Endothelial cell of umbilical vein (primary cell): ENCODE measurements at places on chromosomes 1 and 21.

DNA sequence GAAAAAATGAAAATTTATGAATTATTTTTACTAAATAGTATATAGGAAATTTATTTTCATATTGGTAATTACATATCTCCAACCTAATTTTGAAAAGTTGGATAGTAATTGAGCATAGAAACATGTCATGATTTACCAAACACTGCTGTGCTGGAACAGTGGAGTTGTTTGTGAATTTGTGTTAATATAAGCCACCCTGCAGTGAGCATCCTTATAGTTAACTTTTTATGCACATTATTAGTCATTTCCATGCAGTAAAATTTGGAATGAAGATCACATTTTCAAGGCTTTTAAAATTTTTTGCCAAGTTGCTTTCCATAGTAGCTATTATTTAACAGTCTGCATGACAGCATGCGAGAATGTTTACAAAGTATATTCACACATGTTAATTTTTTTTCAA, 78.3 kb downstream of the VPS26C start:
- no peak overlapping the region for H3K4me3 ChIP-seq
- no peaks in the 10 kb centered on the region for H3K4me1 ChIP-seq
- no peaks in the 10 kb centered on the region for H3K27me3 ChIP-seq
- no peak for DNase-seq

- H3K36me3 ChIP-seq = peaks cover 22% of the 10 kb centered on the region
- H3K4me1 ChIP-seq = peaks cover 25% of the 10 kb centered on the region
Measured at GRCh38 chr1:183138301-183138700, 47.8 kb upstream of the LAMC2 start.

GRCh38 chr1:155569988-155570592, 7.5 kb upstream of the ASH1L start:
- H3K4me3 ChIP-seq = no peak overlapping the region
- no peak overlapping the region for H3K27ac ChIP-seq
- no peaks in the 10 kb centered on the region for H3K4me1 ChIP-seq
- no peak for DNase-seq
- H3K27me3 ChIP-seq = no peaks in the 10 kb centered on the region
- no peaks in the 10 kb centered on the region for H3K36me3 ChIP-seq

GRCh38 chr1:81068726-81069125, 732.0 kb upstream of the ADGRL2 start:
- H3K27me3 ChIP-seq = no peaks in the 10 kb centered on the region
- no peak overlapping the region for H3K4me3 ChIP-seq
- no peaks in the 10 kb centered on the region for H3K4me1 ChIP-seq
- H3K36me3 ChIP-seq = no peaks in the 10 kb centered on the region
- H3K27ac ChIP-seq = no peak overlapping the region
- DNase-seq = no peak

DNA sequence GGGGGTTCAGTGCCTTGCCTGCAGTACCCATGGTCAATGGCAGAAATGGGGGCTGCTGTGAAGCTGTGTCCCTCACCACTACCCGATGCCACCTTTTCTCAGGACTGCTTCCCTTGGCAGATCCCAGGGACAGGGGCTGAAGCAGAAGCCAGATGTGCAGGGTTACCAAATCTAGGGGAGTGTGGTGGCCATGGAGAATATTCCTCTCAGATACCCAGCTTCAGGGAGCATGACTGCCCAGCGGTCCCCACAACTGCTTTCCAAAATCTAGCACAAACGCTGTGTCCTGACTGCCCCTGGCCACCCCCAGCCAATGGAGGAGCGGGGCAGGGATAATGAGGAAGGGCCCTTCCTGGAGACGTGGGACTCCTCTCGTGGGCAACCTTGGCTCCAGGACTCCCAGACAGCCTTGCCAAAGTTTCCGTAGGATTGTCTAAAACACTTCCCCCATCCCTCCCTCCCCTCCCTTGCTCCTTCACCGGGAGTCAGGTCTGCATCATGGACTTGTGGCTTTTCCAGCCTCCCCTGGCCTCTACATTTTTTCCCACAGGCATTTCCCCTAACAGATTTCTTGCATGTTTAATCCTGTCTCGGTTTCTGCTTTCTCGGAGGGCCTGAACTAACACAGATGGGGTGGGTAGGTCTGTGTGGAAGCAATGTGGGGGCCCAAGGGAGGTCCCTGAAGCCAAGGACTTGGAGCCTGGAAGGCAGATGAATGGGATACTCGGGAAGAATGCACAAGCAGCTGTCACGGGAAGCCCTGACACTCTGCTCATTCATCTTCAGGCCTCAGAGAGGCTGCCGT, 80.5 kb downstream of the OMA1 start:
- no peaks in the 10 kb centered on the region for H3K4me1 ChIP-seq
- no peak for DNase-seq
- H3K27ac ChIP-seq = no peak overlapping the region

DNA sequence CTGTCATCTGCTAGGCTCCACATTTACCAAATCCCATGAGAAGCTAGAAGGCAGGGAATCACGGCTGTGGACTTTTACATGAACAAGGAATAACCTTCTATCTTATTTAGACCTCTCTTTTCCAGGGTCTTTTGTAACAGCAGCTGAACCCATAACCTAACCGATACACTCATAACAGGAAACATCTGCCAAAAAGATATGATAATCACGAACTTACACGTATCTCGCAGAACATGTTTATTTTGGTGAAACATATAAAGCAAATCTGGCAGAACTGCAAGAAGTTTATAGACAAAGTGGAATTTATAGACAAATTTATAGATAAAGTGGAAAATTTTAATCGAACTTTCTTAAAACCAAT, 20.4 kb downstream of the TINAGL1 start:
- peak; percentile 91 for DNase-seq
- peaks cover 28% of the 10 kb centered on the region for H3K4me1 ChIP-seq
- H3K36me3 ChIP-seq = no peaks in the 10 kb centered on the region
- no peak overlapping the region for H3K4me3 ChIP-seq
- peak overlapping the region; percentile 83 for H3K27ac ChIP-seq

DNA sequence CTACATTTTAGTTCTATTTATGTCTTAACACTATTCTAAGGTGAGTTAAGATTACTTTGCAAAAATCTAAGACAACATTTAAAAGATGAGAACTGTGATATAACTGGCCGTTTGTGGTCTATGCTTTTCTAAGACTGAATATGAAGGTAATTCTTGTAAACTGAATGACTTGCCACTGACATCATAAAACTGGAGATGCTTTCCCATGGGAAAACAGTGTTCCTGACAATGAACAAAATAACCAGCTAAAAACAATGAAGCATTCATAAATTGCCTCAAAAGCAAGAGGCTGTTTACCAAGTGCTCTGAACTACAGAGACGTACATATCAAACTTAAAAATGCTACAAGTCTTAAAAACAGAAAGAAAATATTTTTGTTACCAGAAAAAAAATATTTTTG, 54.7 kb downstream of the APP start:
- H3K27me3 ChIP-seq = no peaks in the 10 kb centered on the region
- peak overlapping the region; percentile 64 for H3K27ac ChIP-seq
- H3K36me3 ChIP-seq = no peaks in the 10 kb centered on the region
- no peak overlapping the region for H3K4me3 ChIP-seq

- H3K36me3 ChIP-seq = no peaks in the 10 kb centered on the region
- no peak overlapping the region for H3K27ac ChIP-seq
- no peak overlapping the region for H3K4me3 ChIP-seq
- no peaks in the 10 kb centered on the region for H3K27me3 ChIP-seq
- no peak for DNase-seq
- no peaks in the 10 kb centered on the region for H3K4me1 ChIP-seq
Measured at GRCh38 chr1:62991152-62991551, 207.2 kb downstream of the ATG4C start.

DNA sequence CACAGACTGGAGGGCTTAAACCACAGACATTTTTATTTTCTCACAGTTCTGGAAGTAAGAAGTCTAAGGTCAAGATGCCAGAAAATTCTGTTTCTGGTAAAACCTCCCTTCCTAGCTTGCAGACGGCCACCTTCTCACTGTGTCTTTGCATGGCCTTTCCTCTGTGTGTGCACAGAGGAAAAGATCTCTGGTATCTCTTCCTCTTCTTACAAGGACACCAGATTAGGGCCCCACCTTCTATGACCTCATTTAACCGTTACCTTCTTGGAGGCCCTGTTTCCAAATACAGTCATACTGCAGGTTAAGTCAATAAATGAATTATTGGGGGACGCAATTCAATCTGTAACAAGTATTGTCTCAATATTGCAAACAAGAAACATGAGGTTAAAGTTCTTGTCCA, 63.0 kb upstream of the PRDX6 start:
- H3K4me1 ChIP-seq = peaks cover 4% of the 10 kb centered on the region
- no peak overlapping the region for H3K4me3 ChIP-seq

DNA sequence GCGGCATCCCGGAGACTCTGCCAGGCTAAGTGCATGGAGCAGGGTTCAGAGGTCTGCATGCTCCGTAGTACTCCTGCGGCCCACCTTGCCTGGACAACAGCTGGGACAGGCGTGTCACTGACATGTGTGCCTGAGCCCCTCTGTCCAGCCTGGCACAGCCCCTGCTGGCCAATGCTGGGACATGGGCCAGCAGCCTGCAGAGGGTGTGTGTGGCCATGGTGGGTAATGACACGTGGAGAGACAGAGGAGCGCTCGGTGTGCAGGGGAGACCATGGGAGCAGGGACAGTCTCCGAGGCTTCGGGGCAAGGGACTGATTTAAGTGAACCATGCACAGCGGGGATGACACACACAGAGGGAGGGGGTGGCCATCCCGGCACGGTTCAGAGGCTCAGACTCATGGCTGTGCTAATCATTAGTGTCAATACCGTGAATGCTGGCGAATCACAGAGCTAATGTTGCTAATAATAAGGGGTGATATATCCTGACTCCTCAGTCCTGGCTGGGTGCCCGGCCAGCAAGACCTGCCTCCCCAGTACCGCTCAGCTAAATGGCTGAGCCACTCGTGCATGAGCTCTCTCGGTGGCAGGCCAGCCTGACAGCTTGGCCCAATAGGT, 41.5 kb downstream of the IGSF21 start:
- no peaks in the 10 kb centered on the region for H3K27me3 ChIP-seq
- no peak overlapping the region for H3K27ac ChIP-seq
- H3K4me1 ChIP-seq = no peaks in the 10 kb centered on the region
- DNase-seq = no peak
- no peaks in the 10 kb centered on the region for H3K36me3 ChIP-seq

- H3K4me3 ChIP-seq = no peak overlapping the region
- no peaks in the 10 kb centered on the region for H3K36me3 ChIP-seq
- H3K27me3 ChIP-seq = no peaks in the 10 kb centered on the region
Measured at GRCh38 chr1:93495911-93496310, 48.0 kb downstream of the FNBP1L start.

GRCh38 chr21:45578811-45579381, 36.7 kb upstream of the SLC19A1 start:
- no peak overlapping the region for H3K4me3 ChIP-seq
- H3K4me1 ChIP-seq = no peaks in the 10 kb centered on the region
- no peak overlapping the region for H3K27ac ChIP-seq
- H3K27me3 ChIP-seq = peaks cover 3% of the 10 kb centered on the region

GRCh38 chr1:110412576-110412975, 5.1 kb upstream of the LAMTOR5 start:
- no peak overlapping the region for H3K27ac ChIP-seq
- H3K4me3 ChIP-seq = no peak overlapping the region
- H3K27me3 ChIP-seq = peaks cover 7% of the 10 kb centered on the region
- H3K36me3 ChIP-seq = no peaks in the 10 kb centered on the region
- peak; percentile 53 for DNase-seq
- H3K4me1 ChIP-seq = peaks cover 4% of the 10 kb centered on the region

- no peaks in the 10 kb centered on the region for H3K36me3 ChIP-seq
- peaks cover 2% of the 10 kb centered on the region for H3K27me3 ChIP-seq
- H3K4me1 ChIP-seq = no peaks in the 10 kb centered on the region
- DNase-seq = no peak
- no peak overlapping the region for H3K27ac ChIP-seq
Measured at GRCh38 chr21:39083377-39084008, 99.8 kb downstream of the PSMG1 start.

DNA sequence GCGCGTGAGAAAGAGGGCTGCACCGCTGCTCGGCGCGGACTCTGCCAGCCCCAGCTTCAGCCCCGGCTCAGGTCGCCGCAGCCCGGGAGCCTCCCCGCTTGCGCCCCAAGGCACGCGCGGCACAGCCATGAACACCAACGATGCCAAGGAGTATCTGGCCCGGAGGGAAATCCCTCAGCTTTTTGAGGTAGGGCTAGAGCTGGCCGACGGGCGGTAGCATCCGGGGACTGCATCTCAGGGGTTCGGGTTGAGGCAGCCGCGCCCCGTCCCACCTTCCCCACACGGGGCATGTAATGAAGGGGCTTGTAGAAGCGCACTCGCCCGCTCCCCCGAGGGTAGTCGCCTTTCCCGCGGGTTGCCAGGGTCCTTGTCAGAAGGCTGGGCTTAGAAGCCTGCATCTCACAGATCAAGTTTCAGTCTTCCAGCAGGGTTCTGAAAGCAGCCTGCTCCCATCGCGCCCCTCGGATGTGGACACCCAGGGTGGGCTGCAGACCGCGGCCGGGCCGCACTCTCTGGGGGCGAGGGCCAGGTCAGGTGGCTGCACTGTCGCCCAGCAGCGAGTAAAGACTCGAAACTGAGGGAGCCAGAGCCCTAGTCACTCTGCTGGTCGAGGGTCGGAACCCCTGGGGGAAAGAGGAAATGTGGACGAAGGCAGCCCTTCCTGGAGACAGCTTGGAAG, 507 bp downstream of the AK5 start:
- H3K4me1 ChIP-seq = peaks cover 17% of the 10 kb centered on the region
- peak; percentile 35 for DNase-seq

DNA sequence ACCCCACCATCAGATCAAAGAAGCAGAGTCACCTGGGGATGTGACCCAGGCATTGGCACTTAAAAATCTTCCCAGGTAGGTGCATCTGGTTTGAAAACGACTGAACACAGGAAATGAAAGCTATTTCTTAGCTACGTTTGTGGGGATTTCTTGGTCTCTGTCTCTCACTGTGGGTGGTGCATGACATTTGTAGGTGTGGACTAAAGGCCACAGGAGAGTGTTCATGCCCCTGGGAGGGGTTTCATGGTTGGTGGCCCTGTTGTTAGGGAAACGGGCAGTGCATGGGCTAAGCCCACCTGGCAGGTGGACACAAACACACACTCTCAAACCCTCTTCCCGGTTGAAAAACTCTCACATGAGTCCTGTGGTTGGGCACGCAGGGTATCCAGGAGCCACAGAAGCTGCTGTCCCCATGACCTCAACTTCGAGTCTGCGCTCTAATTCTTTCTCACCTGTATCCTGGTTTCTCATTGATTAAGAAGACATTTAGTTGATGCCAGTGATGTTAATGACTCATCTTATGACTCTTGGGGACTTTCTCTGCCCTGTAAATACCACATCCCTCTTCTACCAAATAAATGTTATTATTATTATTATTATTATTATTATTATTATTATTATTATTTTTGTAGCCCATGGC, 119.4 kb downstream of the MRPS6 start:
- H3K27me3 ChIP-seq = peaks cover 3% of the 10 kb centered on the region
- no peak overlapping the region for H3K4me3 ChIP-seq
- H3K36me3 ChIP-seq = no peaks in the 10 kb centered on the region
- no peak overlapping the region for H3K27ac ChIP-seq
- no peak for DNase-seq

DNA sequence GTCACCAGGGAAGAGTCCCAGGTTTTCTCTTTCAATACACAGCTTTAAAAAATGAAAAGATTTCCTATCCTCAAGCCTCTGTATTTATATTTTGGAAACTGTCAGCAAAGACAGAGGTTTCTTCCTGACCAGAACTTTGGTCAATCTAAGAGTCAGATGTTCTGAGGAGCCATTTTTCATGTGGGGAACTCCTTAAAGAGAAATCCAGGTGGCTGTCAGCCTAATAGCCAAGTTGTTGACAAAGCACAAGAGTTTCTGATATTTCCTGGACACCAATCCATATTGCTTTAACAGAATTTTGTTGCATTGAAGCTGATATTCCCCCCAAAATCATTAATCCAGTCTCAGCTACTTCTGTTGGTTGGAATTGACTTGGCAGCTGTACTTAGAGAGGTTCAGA, 318.6 kb upstream of the NFIA start:
- no peak overlapping the region for H3K27ac ChIP-seq
- no peak overlapping the region for H3K4me3 ChIP-seq
- no peaks in the 10 kb centered on the region for H3K27me3 ChIP-seq
- no peak for DNase-seq
- H3K36me3 ChIP-seq = no peaks in the 10 kb centered on the region
